Left kidney (tissue), 8 donors: ENCODE measurements at places on chromosomes 7 and 10.

DNA sequence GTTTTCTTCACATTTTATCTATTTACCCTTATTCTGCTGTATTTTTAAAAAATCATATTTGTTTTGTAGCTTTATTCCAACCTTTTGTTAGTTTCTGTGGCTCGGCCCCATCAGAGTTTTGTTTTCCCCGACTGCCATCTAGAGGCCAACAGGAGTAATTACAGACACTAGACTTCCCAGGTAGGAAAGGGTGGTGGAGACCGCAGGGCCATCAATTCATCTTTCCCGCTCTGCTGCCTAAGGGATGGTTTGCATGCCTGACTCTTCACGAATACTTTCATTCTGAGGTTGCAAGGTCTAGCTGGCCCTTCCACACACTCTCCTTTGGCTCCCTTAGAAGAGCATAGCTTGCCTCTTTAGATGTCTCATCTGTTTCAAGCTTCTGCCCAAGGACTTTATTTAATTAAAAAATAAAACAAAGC is 38.3 kb downstream of the LYZL2 start:
- DNase-seq = peak; percentile 55

DNA sequence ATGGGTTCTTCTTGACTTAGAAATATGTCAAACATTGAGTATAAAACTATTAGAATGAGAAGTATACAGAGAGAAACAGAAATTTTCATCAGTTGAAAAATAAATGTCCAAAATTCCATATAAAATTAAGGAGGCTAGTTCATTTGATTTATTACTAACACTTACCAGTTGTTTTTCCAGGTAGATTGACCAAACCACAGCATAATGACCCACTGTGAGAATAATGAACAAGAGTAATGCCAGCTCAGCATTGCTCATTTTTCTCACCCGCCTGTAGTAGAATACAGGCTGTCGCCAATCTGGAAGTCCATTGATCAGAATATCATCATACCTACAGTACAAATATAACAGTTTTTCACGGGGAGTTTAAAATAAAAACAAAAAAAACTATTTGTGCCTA is 82.9 kb downstream of the DNAJC1 start:
- DNase-seq = no peak

DNA sequence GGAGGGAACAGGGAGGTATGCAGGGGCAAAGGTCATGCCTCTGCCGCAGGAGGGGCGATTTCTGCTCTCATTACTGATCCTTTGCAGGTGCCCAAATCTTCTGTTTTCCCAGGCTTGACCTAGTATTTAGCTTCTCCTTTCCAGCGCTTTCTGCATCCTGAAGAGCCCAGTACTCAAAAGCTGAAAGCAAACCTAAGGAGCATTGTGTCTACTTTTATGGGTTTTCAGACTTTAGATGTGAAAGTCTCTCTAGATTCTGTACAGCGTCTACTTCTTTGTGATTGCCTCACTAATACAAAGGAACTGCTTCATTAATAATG is 560 bp downstream of the GBF1 start:
- DNase-seq = no peak

- DNase-seq = no peak
These were observed 573.6 kb downstream of the DNAJB6 start for GRCh38 chr7:157910446-157910845.
